ENCODE measurements at places on chromosomes 7 and 10.
A peak's percentile ranks its signal among the peaks of the same experiment; 100 is the strongest.

DNA sequence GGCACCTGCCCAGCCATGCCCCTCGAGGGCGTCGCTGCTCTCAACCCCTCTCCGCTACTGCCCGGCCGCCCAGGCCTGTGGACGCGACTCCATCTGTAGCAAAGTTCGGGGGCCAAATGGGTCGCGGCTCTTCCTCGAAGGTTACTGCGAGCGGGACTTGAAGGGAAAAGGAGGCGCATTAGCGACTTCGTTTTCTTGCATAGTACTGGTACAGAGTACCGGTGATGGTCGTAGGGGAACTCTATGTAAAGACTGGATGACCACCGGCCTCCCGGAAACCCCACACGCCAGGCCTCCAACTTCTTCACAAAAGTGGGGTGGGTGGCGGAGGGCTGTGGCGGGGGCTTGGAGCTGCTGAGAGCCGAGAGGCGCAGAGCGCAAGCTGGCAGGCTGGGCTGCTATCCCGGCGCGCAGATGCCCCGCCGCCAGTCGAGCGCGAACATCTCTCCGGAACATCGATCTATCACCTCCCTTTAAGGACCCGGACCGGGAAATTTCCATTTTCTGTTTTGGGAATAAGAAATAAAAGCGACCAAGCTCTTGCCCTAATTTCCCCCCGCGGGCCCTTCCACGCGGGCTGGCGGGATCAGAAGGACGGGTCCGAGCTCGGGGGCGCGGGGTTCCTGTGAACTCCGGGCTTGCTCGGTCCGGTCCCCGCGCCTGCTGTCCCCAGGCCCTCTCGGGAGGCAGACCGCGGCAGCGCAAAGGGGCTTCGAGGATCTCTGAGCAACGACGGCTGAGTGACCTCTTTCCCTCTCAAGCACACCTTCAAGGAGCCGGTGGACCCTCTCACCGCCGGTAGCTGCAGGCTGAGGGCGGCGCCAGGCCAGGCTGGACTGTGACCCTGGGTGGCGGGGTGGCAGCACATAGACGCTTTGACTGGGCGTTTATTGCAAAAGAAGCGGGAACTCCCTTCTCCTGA lies 12.2 kb upstream of the FEZF1 start:
- DNase-seq, result no peak

- no peak for DNase-seq
These were observed 17.0 kb downstream of the TRA2A start for GRCh38 chr7:23514755-23515154.

- DNase-seq, result no peak
These were observed 13.7 kb downstream of the ADAP1 start for GRCh38 chr7:940599-941408.

DNA sequence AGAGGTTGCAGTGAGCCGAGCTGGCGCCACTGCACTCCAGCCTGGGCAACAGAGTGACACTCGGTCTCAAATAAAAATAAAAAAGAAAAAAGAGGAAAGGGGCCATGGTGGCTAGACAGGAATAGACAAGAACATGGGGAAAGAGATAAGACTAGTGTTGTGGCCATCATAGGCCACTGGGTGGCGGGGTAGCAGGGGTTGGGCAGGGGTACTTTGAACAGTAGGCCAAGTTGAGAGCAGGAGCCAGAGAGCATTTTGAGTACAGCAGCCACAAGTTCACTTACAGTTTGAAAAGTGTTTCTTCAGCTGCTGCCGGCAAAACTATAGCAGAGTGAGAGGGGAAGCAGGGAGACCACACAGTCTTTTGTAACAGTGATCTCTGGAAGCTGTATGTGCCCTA lies 656.0 kb downstream of the CNTNAP2 start:
- DNase-seq, result no peak

DNA sequence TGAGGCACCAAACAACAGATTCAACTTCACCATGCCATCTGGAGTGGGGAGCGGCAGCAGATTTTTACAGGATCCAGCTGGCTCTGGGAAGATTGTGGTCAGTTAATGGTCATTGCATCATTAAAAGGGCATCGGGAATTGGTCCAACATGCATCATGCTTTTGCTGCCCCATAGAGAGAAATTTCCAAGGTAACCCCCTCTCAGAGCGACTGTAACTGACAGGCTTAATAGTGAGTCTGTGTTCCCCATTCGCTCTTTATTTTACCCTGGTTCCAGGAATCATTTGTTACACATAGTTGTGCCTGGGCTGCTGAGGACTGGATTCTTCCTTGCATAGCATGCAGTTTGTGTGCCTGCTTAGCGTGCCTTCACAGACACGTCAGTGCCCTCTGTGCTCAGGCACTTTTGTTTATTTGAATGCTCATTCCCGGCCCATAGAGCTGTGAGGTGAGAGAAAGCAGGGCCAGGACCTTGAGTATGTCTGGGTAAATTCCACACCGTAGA lies 49.9 kb downstream of the CDHR3 start:
- DNase-seq, result peak; percentile 45

- no peak for DNase-seq
These were observed 85.3 kb downstream of the ZNF33B start for GRCh38 chr10:42553064-42553407.

- DNase-seq, result no peak
These were observed 1.1 kb downstream of the ITGA8 start for GRCh38 chr10:15718694-15719048.

DNA sequence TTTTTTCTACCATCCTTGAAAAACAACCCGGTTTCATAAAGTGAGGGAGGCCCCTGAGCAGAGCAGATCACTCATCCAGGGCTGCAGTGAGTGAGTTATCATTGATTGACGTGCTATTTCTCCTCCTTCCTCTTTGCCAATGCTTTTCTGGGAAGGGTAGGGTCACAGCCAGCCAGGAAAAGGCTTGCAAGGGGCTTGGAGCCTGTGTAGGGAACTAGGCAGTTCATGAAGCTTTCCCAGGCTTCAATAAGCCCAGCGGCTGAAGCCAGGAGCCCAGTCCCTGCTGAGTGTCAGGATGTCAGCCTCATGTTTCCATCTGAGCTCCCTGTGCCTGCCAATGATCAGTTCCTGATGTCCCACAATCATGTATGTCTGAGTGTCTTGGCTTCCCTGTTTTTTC lies 584.7 kb downstream of the GALNT17 start:
- DNase-seq, result no peak

- DNase-seq, result no peak
These were observed 8.8 kb downstream of the ADAM8 start for GRCh38 chr10:133267829-133268228.

DNA sequence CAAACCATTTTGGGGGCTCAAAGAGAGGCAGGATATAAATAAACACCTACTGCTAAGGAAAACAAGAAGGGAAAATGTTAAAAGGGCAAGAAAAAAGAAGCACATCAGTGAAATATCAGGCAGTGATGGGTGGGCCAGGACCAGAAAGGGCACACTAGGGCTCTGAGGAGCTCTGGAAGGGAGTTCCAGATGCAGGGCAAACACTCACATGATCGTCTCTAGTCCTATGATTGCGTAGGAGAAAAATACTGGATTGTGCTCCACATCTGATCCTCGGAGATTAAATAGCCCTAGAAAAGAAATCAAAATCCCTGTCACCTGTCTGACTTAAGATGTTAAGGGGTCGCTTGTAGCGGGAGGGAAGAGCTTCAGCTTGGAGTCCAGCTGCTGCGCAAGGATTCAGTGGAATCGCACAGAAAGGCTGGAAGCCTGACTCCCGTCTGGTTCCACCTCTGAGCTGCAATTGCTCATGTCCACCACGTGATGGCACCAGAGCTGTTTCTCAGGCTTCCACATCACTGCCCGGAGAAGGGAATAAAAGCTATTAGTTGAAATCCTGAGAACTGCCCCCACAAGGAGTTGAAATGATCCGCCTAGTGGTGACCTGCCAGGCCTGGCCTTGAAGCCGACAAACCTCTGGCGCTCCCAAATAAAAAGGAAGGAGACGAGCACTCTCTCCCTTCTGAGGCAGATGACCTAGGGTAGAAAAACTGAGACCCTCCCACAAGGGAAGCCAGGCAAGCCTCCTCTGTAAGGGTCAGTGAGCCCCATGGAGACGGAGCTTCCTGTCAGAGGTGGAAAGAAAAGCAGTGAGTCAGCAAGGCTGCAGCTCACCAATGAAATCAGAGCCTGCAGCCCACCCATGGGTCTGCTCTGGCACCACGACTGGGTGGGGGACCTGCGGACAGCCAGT lies 39.2 kb downstream of the XPNPEP1 start:
- DNase-seq, result peak; percentile 75

- no peak for DNase-seq
These were observed 190.0 kb upstream of the MGMT start for GRCh38 chr10:129277084-129277483.

DNA sequence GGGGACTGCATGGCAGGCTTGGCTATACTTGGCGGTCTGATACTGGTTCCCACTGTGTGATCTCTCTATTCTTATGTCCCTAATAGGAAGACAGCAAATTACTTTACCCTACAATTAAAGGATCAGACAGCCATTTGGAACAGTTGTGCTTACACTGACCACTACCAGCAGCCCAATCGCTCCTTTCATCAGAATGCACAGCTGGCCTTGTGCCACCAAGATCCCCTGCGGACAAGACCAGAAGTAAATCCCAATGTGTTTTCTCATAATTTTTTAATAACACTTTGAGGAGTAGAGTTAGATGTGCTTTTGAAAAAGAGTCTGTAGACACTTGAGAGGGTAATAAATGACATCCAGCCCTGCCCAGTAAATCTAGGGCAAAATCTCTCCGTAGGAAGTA lies 297.2 kb upstream of the ZNF32 start:
- DNase-seq, result no peak

DNA sequence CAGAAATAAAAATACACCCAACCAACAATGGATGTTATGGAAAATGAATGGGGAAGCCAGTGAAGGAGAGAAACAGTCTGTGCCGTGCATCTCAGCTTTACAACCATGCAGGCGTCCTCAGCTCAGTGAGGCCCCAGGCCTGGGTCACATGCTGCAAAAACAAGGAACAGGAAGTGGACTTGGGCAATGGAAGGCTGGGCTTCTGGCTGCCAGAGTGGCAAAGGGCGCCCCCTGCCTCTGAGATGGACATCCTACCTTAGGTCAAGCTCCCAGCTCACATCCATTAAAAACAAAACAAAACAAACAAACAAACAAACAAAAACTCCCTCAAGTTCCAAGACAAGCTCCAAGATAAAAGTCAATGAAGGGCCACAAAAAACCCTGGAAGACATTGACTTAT lies 54.7 kb upstream of the AFAP1L2 start:
- DNase-seq, result no peak

GRCh38 chr7:115368998-115369397 lies 447.1 kb downstream of the MDFIC start:
- no peak for DNase-seq

DNA sequence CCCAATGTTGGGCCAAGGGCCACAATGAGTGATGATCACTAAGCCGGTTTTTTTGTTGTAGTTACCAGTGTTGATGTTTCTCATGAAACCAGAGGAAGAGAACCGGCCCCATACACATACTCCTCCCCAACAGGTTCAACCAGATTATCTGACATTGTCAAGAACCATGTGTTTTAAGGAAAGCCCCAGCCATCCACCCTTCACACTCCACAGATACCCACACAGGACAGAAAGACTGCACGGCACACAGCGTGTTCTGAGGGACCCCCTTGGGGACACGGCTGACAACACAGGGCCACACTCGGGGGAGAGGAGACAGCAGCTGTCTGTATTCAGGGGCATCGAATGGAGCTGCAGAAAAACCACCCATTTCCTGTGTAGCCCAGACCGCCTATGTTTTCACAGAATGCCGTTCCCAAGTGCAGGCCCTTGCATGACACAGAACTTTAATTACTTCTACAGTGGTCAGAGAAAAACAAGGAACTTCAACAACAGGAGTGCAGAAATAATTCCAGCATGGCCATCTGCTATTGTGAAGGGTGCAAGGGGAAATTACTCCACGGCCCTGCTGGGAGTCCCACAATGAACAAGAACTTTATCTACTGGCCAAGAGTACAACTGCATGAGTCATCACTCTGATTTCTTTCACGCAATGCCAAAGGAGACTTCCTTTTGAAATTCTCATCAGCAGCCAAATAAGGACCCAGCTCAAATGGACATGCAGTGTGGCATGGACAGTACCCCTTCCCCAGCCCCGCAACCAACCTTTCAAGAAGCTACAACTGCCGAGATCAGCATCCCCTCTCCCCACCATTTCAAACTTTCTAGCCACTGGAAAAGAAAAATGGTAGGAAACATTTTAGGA lies 2.3 kb downstream of the KLF6 start:
- no peak for DNase-seq

DNA sequence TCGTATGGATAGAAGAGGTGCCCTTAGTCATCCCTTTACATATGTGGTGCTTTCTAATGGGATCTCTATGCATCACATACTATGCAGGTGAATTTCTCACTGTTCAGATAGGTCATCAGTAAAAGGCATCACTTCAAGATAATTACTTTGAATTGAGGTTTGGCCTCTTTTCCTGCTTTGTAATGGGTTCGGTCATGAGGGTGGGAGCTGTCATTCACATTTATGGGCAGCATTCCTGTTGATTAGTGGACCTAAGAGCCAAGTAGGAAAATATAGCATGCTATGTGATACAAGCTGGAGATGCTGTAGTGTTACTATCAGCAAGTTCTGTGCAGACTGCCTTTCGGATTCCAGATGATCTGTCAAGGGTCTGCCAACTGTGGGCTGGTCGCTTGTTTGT lies 156.3 kb downstream of the LCOR start:
- DNase-seq, result no peak

- DNase-seq, result no peak
These were observed 68.1 kb downstream of the MAD1L1 start for GRCh38 chr7:2164646-2165045.

DNA sequence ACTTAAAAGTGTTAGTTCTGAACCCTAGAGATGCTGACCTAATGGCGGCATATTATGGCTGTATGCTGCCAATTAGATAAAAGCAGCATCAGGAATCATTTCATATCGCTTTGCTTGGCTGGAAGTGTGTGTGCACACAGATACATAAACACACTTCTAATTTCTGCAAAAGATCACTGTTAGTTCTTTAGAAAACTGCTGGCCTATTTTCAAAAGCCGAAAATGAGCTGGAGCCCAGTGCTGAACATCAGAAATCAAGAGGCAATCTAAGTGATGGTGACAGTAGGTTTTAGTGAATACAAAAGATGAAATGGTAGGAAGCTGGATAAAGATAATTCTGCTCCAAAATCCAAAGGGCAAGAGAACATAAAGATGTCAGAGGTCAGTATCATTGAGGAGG lies 745.8 kb upstream of the LRRTM3 start:
- no peak for DNase-seq

GRCh38 chr10:125156739-125157480 lies 3.5 kb downstream of the CTBP2 start:
- DNase-seq, result no peak

DNA sequence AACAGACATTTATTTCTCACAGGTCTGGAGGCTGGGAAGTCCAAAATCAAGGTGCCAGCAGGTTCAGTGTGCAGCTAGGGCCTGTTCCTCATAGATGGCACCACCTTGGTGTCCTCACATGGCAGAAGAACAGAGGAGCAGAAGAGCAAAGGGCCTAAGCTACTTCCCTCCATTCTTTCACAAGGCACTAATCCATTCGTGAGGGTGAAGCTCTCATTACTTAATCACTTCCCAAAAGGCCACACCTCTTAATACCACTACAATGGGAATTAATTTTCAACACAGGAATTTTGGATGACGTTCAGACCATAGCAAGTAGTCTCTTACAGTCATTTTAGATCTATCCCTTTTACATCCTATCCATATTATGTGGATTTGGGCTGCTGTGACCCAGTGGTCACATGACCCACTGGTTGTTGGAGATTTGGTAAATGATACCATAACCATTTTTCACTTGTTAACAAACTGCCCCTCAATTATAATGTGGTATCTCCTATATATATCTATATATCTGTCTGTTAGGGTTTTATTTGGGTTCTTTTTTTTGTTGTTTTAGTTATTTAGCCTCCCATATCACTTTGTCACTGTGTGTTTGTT lies 63.4 kb downstream of the BBS9 start:
- DNase-seq, result no peak

Data from T1000 (cell line).